ENCODE measurements at places on chromosomes 1 and 21.
A peak's percentile ranks its signal among the peaks of the same experiment; 100 is the strongest.

GRCh38 chr1:231690059-231690458 is 63.5 kb downstream of the DISC1 start:
- DNase-seq: no peak

DNA sequence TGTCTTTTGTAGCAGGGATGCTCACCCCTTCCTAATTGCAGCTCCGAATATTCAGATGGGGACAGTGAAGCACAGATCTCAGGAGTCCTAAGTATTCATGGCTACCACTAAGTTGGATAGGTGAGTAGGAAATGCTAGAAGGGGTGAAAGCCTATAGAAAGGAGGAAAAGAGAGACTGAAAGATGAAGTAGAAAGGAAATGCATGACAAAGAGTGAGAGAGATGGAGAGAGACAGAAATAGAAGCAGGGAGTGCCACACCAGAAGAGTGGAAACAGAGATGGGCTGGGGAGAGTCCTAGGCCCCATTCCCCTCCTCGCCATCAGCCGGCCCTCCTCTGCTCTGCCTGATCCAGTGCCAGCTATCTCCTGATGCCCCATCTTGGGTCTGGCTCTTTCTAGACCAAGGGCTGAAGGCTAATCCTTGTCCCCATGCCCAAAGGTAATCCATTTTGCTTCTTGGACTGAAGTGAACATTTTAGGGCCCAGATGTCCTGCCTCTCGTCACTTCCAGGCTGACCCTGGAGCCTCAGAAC is 2.0 kb downstream of the PEA15 start:
- DNase-seq: no peak

GRCh38 chr1:223771814-223772770 is 59.8 kb downstream of the CAPN2 start:
- peak; percentile 40 for DNase-seq

DNA sequence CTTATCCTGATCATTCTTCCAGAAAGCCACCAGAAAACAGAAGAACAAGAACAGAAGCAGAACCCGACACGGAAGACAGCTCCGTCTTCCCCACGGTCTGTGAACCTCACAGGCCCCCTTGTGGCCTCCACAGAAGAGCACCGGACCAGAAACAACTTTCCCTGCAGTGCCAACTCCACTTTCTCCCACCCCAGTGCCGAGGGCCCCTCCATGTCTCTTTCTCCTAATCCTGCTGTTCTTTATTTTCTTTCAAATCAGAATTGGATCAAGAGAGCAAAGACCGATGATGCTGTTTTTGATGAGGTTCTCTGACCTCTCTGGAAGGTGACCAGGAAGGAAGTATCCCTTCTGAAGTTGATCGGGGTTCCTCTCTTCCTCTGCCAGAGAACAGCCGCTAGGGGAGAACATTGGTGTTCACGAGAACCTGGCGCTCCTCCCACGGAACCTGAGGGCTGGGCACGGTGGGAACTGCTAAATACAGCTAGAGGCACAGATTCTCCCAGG is 58.9 kb upstream of the CTTNBP2NL start:
- DNase-seq: no peak

DNA sequence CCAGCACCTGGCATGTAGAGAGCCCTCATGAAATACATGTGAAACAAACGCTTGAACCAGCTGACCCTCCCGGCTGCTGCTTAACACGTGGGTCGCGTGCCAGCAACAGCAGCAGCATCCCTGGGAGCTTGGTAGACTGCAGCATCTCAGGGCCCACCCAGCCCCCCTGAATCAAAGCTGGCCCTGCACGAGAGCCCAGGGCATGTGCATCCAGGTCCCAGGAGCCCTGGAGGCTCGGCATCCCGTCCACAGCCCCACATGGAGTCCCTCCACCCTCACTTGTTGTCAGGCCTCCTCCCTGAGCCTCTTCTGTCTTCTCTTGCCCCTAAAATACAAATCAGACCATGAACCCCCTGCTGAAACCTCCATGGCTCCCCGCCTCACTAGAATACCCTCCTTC is 123.1 kb downstream of the MATN1 start:
- DNase-seq: no peak

- DNase-seq: no peak
Measured at GRCh38 chr21:43825242-43825935, 36.0 kb downstream of the RRP1 start.

DNA sequence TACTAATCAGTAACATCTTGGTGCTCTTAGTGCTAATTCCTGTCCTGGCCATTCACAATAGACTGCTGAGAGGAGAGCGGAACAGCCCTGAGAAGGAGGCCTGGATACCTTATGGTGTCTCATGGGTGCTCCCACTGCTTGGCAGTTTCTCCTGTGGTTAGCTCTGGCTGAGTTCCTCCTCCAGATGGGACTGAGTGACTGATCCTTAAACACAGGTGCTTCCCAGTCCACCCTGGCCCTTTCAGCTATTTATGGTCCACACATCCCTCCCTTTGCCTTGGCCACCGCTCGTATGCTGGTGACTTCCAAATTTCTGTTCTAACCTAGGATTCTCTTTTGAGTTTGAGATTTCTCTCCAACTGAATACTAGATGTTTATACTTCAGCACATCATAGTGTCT is 157.0 kb upstream of the CACNA1E start:
- DNase-seq: no peak

GRCh38 chr1:169193191-169193850 is 86.8 kb downstream of the ATP1B1 start:
- DNase-seq: no peak

DNA sequence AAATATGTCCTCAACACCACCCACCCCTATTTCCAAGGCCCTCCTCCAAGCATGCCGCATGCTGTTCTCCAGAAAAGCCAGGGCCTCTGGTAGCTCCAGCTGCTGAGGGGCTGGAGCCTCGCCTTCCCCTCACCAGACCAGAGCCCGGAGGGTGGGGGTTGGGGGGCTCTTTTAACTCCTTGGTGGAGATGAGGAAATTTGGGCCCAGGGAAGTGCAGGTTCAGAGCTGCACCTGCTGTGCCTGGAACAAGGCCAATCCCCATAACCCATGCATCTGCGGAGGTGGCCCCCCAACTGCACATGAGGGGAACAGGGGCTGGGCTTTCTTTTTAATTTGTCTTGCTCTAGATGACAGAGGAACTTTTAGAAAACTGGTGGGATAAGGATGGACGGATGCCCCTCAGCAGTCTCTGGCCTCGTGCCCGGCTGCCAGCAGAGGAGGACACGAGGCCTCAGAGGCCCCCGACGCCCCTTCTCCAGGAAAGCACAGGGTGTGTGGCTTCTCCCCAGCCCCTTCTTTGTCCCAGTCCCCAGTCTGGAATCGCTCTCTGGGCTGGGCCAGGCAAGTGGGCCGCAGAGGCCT is 550 bp upstream of the SELENON start:
- no peak for DNase-seq

GRCh38 chr1:41246568-41246967 is 4.5 kb upstream of the SCMH1 start:
- no peak for DNase-seq

DNA sequence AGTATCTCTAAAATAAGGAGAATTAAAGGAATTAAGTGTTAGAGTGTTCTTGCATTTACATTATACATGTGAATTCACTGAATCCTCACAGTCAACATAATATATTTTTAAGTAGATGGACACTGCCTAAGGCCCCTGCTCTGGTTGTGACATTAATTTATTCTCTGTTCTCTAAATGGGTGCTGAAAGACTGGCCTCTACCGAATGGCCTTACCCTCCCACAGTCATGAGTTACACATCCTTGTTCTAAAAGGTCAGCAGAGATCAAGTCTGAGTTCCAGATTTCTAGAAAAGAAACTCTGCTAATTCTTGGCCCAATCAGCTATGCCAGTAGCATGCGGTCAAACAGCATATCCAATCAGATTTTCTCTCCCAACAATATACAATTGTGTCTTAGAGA is 193.2 kb downstream of the TM2D1 start:
- no peak for DNase-seq

DNA sequence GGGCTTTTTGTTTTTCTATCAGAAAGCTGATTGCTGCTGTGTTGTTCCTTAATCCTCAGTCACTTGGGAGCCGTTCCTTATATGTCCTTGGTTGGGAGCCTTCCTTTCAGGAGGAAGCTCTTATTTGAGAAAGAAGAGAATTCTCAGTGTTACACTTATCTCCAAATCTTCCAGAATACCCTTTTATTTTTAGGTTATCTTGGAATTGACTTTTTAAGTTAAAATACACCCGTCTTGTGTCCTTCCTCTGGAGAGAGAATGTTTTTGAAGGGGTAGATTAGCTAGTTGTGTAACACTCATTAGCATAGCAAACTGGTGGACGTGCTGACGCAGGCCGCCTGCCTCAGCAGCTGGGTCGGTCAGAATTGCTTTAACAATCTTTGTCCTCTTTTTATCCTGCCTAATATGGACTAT is 42.1 kb downstream of the LRRC8B start:
- DNase-seq: no peak

- no peak for DNase-seq
Measured at GRCh38 chr1:34696981-34697380, 57.9 kb upstream of the GJB5 start.

GRCh38 chr1:12602659-12603024 is 15.4 kb downstream of the DHRS3 start:
- DNase-seq: no peak

GRCh38 chr21:29240136-29240535 is 58.6 kb upstream of the BACH1 start:
- no peak for DNase-seq

DNA sequence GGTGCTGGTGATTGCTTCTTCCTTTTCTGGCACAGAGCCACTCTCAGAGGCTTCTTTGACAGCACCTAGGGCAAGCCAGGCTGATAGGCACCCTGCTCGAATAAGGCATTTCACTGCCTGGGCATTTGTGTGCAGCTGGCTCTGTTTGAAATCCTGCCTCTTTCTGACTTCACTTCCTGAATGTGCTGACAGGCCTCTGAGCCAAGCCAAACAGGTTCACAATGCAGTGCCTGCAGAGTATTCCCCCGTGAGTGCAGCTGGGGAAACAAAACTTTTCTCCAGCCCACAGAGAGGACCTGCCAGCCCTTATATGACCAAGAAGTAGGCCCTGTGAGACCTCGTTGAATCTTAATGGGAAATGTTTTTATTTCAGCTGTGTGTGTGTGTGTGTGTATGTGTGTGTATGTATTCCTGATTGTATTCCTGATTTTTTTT is 10.4 kb downstream of the JUN start:
- no peak for DNase-seq

- DNase-seq: no peak
Measured at GRCh38 chr1:28058168-28058567, 30.2 kb downstream of the EYA3 start.

GRCh38 chr1:182802006-182802803 is 12.6 kb downstream of the NPL start:
- no peak for DNase-seq

GRCh38 chr1:39023140-39023539 is 3.0 kb upstream of the NDUFS5 start:
- no peak for DNase-seq

DNA sequence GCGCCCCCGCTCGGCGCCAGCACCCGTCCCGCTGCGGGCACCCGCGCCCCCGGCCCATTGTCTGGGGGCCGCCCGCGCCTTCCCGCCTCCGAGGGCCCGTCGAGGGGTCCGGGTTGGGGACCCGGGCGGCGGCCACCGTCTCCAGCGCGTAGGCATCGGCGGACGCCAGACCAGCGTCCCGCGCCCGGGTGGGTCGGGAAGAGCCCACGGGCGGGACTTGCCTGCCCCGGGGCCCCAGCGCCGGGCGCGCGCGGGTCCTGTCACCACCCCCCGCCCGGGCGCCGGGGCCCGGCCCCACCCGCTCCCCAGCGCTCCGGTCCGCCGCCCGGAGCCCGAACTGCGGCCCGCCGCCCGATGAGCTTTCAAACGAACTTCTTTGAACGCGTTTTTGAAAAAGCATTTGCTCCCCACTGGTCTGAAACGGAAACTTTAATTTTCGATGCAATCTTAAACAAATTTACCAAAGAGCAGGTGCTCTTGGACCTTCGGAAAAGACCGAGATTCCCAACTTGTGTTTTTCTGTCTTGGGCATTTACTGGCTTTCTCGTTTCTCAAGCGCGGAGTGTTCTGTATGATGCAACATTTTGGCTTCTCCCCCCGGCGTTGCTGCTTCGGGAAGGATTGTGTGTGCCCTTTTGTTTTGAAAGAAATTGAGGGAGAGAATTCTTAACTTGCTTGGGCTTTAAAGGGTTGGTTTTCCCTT is 615 bp downstream of the CLIC4 start:
- DNase-seq: no peak

DNA sequence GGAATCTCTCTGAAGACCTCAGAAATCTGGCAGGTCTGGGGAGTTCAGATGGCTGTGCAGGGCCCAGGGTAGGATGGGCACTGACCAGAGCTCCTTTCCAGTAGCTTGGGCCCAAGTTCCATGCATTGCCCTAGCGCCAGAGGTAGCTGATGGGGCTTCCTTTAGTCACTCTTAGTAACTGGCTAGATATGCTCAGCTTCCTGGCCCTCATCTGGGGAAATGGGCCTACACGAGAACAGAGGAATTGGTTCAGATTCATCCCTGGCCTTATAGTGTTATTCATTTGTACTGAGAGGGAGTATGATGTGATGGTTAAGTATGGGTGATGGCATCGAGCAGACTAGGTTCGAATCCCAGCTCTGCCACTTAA is 15.5 kb upstream of the PSMB2 start:
- no peak for DNase-seq

GRCh38 chr21:29449306-29449950 is 150.7 kb downstream of the BACH1 start:
- no peak for DNase-seq

GRCh38 chr21:35017256-35017655 is 31.8 kb downstream of the RUNX1 start:
- no peak for DNase-seq

- DNase-seq: no peak
Measured at GRCh38 chr1:154845174-154845573, 24.9 kb downstream of the KCNN3 start.

GRCh38 chr1:23869051-23869450 is 961 bp upstream of the FUCA1 start:
- DNase-seq: no peak

- no peak for DNase-seq
Measured at GRCh38 chr1:156550346-156550745, 22.0 kb downstream of the IQGAP3 start.

DNA sequence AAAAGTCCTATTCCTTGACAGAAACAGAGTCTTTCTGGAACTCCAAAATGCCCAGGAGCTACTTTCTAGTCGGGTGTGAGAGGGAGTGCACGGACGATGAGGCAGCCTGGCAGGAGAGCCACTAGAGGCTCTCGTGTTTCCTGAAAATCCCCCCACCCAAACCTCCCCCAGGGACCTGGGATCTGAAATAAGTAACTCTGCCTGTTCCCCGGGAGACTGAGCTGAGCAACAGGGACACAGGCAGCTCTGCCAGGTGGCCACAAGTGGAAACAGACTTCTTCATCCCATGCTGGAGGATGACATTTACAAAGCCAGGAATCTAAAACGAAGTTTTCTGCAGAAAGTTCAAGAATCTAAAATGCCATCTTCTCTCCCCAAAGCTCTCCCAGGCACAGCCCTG is 77.1 kb downstream of the ITPKB start:
- DNase-seq: no peak

DNA sequence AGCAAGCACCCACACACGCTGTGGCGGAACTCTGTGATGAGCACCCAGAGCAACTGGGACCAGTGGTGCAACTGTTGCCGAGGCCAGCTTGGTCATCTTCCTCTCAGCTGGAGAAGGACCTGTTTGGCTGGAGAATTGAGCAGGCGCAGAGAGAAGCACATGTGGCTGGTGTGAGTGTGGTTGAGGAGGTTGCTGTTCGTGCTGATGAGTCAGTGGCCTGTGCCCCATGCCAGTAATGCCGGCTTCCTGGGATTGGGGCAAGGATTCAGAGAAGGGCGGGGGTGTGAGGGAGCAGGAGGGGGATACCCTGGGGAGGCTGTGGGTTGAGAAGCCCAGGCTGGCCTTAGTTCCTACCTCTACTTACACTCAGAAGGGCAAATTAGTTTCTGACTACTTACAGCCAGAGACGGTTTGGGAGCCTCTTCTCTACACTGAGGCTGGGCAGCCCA is 57.5 kb upstream of the EPS8L3 start:
- DNase-seq: peak; percentile 82
